Stimulated activated CD4-positive, alpha-beta T cell treated with anti-CD3 and anti-CD28 coated beads, Interleukin-1b, Interleukin-23, amount 100 ng/mL, for 4 hours (primary cell): ENCODE measurements at places on chromosomes 3 and 15.

DNA sequence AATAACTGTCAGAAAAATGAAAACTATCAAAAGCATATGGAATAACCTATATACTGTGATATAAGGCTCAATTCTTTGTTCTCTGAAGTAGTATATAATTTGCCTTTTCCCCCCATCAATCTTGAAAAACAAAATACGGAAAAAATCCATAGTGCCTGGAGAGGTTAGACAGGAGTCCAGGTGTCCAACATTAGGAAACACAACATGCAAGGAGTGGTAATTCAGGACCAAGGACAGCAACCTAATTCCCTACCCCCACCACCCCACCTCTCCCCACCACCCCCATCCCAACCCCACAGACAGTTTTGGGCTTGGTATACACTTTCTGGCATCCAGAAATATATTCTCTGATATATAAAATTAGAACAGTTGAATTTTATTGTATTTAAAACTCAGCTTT, 55.1 kb upstream of the SLC25A26 start:
- DNase-seq, result no peak

DNA sequence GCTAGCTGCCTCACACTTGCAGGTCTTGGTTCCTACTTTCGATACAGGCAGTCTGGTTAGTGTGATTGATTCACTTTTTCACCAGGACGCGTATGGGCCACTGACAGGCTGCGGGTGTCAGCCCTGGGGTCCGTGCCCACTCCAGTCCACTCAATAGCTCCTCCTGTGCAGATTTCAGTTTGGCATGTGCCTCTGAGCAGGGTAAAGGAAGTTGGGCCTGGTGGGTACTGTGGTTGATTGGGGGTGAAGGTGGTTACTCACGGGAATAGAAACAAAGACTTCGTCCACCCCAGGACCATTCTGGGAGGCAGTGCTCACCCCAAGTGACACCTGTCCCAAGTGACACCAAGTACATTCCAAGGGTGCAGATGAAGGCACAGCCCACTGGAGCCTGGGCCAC, 62.3 kb downstream of the EPHB1 start:
- no peak for DNase-seq

DNA sequence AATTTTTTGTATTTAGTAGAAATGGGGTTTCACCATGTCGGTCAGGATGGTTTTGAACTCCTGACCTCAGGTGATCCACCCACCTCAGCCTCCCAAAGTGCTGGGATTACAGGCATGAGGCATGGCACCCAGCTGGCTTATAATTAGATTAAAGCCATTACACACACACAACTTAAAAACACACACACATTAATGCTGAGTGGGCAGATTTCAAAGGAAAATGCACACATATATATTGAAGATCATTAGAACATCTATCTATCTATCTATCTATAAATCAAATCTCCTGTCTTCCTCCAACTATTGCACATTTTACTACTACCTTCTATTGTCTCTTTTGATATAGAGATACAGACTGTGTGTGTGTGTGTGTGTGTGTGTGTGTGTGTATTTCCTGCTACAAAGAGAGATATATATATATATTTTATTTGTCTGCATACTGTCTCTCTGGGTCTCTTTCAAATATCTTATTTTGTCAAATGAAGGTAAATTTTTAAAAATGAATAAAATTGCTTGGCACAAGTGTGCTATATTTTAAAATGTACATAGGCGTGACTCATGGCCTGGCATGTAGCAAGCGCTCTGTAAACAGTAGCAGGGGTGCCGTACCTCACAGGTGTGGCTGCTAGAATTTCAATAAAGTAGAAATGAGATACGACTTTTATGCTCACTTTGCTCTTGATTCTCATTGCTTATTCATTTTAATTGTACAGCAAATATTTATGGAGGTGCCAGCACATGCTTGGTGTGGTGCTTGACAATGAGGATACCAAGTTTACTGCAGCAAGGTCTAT, 655.8 kb downstream of the AGBL1 start:
- no peak for DNase-seq

DNA sequence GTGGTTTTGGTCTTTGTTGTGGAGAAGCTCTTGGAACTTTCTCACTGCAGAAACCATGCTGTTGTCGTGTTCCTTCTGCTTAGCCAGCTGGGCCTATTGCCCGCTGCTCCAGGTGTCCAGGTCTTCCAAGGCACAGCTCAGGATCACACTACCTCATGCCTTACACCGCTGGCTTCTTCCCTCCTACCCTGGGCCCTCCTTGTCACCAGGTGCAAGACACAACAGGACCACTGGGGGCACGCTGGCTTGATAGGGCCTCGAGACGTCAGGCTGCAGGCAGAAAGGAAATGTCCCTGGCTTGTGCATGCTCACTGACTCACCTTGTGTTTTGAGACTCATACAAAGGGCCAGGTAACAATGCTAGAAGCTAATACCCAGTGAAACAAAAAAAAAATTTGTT, 32.3 kb downstream of the PAQR9 start:
- DNase-seq, result no peak
